G401 (cell line): ENCODE measurements at places on chromosomes 1 and 21.

DNA sequence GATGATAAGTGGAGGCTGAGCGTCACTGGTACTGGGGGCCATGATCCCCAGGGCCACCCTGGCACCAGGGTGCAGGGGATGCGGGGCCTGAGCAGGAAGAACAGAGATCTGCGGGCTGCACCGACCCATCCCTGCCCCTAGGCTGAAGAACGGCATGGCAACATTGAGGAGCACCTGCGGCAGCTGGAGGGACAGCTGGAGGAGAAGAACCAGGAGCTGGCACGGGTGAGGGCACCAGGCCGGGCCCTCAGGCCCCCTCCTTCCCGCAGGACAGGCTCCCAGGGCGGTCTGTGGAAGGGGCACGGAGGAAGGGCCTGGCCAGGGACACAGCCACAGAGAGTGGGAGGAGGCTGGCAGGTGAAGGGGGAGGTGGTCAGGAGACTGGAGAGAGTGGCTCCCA, 21.8 kb downstream of the PPFIA4 start:
- no peak for DNase-seq

- no peak for DNase-seq
Observed at GRCh38 chr1:246828818-246829217, 102.9 kb downstream of the AHCTF1 start.

- no peak for DNase-seq
Observed at GRCh38 chr1:26771643-26772321, 16.0 kb upstream of the PIGV start.

GRCh38 chr1:91349524-91349923, 55.1 kb downstream of the HFM1 start:
- no peak for DNase-seq

DNA sequence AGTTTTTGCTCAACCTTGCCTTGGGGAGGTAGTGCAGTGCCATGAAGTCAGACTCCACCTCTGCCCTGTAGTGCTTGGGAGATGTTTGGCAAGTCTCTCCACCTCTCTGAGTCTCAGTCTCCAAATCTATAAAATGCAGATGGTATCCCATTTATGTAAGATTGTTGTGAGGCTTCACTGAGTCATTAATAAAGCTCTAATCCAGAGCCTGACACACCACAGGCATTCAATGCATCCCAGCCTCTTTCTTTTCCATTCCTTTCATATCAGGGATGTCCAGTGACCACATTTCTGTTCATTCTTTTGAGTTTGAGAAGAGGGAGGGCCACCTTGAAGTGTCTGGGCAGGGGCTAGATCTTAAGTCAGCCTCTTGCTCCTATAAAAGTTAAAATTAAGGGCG, 37.6 kb upstream of the LMO4 start:
- DNase-seq, result no peak

- DNase-seq, result no peak
Observed at GRCh38 chr1:219412772-219413171, 200.1 kb downstream of the ZC3H11B start.

GRCh38 chr1:170776252-170776651, 112.3 kb downstream of the PRRX1 start:
- no peak for DNase-seq

DNA sequence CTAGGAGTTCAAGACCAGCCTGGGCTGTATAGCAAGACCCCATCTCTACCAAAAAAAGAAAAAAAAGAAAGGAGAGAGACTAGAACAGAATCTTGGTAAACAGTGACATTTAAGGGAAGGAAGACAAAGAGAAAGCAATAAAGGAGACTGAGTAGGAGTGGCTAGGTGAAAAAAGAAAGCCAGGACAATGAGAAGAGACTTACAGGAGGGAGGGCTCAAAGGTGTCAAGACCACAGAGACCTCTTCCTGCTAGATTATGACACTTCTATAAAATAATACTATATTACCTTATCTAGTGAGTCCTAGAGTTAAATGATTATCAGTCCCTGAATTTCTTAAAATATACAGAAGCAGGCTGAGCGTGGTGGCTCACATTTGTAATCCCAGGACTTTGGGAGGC, 10.1 kb upstream of the EPRS1 start:
- DNase-seq, result no peak
